ENCODE measurements at places on chromosomes 5 and 9.

DNA sequence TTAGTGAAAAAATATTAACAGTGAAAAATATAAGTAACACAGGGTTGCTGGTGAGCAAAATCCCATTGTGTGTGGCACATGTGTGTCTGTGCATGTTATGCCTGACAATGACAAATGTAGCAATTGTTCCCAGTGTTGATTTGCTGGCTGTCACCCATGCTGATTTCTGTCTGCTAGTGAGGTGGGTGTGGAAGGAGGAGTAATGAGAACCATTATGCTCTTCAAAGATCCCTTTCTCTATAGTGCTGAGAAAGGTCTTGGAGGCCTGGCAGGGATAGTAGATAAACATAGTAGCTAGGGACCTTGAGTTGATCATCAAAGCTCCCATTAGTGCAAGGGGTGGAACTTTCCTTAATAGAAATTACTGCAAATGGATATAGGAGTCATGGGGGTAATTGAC lies 152.5 kb upstream of the CLINT1 start:
- no peak for DNase-seq

DNA sequence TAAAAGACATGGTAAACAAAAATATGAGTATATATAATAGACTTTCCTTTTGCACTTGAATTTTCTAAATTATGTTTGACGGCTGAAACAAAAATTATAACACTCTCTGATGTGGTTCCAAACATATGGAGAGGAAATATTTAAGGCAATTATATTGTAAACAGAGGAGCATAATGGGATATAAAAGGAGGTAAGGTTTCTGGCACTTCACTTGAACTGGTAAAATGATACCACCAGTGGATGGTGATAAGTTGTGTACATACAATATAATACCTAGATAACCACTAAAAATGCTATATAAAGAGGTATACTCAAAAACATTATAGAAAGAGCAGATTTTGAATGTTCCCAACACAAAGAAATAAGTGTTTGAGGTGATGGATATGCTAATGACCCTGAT lies 192.9 kb upstream of the RAD23B start:
- no peak for DNase-seq

- DNase-seq, result peak; percentile 29
These were observed at the start of gene SUSD1 for GRCh38 chr9:112174965-112175795. SUSD1 (minus strand) TSS chr9:112175297; CDS start chr9:112175235, 62 bp downstream.

DNA sequence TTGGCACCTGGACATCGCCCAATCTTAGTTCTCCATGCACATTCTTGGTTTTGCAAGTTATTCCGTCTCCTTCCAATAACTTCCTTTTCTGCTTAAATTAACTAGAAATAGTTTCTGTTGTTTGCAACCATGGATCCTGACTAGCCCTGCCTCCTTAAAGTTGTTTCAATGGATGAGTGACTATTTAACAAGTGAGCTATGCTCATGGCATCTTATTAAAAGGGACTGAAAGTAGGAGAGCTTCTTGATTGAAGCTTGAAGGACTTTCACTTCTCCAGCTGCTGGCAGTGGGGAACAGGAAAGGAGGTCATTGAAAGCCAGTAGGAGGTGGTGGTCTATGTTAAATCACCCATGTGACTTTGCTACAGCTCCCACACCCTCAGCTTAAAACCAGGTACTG lies 466.8 kb downstream of the ARHGEF28 start:
- no peak for DNase-seq

- no peak for DNase-seq
These were observed 29.6 kb downstream of the GRIN3A start for GRCh38 chr9:101708855-101709254.

DNA sequence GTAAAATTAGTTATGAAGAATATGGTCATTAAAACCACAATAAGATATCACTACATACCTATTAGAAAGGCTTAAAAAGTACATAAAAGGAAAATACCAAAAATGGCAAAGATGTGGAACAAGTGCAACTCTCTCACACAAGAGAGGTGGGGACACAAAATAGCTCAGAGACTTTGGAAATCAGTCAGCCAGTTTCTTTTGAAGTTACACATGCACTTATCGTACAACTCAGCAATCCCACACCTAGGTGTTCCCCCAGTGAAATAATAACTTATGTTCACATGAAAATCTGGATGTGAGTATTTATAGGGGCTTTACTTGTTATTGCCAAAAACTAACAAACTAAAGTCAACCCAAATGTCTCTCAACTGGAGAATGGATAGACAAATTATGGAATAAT lies 9.8 kb upstream of the RICTOR start:
- DNase-seq, result no peak

DNA sequence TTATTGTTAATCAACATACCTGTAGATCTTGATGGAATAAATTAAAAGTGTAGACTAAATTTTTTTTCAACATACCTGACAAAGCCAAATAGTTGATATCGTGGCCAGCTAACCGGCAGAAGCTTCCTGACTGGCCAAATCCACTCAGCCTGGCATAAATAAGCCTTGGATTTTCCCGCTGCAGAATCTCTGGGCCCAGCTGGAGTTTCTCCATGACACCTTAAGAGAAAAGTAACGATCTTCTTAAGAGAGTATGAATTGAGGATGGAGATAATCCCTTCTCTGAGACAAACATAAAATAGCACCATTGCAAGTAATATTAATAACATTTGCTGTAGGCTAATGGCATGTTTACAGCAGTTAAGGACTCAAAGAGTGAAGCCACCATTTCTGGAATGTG lies 2.2 kb downstream of the AMACR start:
- DNase-seq, result no peak

GRCh38 chr9:86286278-86286677 lies 3.9 kb upstream of the ISCA1 start:
- DNase-seq, result no peak

GRCh38 chr9:93629920-93630319 lies 53.5 kb downstream of the PHF2 start:
- DNase-seq, result no peak

DNA sequence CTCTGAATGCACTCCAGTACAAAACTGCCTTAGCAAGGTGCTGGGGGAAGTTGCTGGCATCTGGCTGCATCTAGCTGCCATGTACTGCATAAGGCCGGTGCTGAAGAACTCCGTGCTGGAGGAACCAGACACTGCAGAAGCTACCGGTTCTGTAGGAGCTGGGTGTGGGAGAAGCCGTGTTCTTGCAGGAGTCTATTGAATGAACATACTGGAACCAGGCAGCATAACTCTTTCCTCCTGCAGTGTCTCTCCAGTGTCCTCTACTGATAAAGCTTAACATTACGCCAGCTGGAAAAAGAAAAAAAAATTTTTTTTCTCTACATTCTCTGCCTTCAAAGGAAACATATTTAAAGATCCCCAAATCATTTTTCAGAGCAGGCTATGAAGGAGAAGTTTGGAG lies 38.5 kb downstream of the VPS13A start:
- peak; percentile 31 for DNase-seq

DNA sequence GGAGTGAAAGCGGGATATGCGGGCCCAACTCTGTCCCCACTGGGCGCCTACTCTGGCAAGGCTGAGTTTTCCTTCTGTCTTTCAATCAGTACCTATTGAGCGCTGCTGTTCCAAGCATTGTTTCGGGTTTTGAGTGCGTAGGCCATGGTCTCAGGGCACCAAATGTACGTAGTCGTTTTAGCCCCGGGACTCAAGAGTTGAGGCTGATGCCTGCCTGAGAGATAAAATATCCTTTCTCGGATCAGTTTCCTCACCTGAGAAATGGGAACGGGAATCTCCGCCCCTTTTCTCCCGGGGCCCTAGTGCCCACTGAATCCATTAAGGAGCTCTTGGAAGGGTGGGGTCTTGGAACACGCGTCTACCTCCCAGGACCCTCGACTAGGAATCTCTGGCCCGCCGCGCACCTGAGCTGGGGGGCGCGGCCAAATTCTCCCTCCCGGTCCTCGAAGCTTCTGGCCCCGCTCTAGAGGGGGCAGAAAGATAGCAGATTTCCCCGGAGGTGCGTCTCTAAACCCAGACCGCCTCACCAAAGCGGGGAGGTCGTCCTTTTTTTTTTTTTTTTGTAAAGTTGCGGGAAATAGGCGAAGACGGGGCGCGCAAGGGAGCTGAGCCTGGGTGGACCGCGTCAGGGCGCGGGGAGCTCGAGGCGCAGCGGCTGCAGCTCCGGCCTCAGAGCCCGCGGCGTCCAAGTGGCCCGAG lies 494 bp upstream of the CXXC5 start:
- no peak for DNase-seq

- DNase-seq, result no peak
These were observed 10.6 kb upstream of the TMEM38B start for GRCh38 chr9:105683688-105684275.

DNA sequence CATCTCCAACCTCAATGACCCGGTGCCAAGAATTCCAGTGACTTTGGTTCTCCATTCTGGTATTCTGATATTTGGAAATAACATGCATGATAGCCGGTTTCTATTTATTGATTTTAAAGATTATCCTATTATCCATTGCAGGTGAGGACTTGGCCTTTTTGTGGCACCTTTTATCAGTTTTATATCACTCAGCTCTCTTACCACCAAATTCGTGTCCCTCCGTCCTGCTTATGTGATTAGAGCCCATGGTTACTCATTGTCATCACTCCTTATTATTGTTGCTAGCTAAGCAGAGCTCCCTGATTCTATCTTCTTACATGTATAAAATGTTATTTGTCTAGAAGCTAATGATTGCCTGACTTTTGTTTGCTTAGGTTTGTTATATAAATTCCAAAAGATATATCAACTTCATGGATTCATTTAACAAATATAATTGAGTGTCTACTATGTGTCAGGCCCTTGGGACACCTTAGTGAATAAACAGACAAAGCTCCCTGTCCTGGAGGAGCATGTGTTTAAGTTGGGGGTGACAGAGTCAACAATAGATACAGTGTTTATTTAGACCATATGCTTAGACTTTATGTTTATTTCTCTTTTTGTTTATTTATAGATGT lies 138.2 kb downstream of the ADAMTS16 start:
- DNase-seq, result no peak

- peak; percentile 32 for DNase-seq
These were observed 631.5 kb upstream of the TLE4 start for GRCh38 chr9:78940121-78940855.

DNA sequence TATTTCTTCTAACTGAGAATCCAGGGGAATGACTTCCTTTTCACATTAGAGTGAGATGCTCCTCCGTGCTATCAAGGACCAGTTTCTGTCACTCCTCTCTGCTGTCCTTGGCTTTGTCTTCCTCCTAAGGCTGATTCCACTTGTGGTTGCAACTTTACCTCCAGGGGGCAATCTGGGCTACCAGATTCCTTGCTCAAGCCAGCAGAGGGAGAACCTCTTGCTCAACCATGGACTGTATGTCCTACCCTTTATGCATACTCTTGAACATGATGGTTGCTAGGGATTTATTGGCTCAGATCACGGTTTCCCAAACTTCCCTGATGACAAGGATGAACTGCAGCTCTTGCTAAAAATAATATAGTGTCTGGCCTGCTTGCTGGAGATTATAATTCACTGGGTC lies 24.0 kb downstream of the NNT start:
- peak; percentile 66 for DNase-seq

GRCh38 chr9:113246928-113247327 lies 25.6 kb downstream of the SLC31A1 start:
- DNase-seq, result no peak

GRCh38 chr5:124954784-124955183 lies 208.3 kb upstream of the ZNF608 start:
- no peak for DNase-seq

- DNase-seq, result no peak
These were observed 2.7 kb downstream of the SHB start for GRCh38 chr9:38066197-38066913.

DNA sequence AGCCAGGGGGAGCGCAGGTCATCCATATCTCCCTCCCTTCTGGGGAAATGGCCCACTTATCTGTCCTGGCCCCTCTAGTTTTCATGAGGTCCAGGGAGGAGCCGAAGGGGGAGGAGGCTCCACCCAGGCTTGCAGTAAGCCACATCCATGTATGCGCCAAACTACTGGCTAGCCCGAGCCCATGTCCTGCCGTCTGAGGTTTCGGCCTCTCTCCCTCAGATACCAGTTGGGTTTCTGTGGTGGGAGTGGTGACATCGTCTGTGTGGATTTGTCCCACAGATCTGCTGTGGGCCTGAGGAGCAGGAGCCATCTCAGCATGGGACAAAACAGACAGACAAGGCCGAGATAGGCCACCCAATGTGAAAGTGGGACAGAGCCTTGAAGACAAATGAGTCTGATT lies 78.3 kb upstream of the ORM1 start:
- DNase-seq, result no peak

- DNase-seq, result no peak
These were observed 49.6 kb downstream of the EPB41L4B start for GRCh38 chr9:109270971-109271925.

DNA sequence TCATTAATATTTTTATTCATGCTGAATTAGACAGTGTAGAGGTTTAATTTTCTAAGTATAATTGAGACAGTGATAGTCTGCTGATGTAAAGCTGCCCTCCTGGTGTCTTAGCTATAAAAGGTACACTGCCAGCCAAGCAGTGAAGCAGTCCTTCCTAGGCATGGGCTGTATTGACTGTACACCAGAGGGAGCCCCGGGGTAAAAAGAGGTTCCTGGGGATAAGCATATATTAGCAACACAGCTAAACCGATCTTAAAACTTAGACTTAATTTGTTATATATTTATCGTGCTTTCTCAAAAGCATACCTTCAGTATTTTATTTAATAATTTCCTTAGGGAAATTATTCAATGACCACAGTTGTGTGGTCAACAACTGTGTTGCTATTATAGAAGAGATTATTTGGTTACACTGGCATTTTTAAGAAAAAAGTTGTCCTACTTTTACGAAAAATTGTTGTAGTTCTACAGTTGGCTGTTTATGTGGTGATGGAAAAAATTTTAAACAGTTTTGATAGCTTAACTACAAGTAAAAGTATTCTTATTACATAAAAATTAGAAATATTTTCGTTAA lies 68.8 kb downstream of the ELL2 start:
- peak; percentile 47 for DNase-seq

DNA sequence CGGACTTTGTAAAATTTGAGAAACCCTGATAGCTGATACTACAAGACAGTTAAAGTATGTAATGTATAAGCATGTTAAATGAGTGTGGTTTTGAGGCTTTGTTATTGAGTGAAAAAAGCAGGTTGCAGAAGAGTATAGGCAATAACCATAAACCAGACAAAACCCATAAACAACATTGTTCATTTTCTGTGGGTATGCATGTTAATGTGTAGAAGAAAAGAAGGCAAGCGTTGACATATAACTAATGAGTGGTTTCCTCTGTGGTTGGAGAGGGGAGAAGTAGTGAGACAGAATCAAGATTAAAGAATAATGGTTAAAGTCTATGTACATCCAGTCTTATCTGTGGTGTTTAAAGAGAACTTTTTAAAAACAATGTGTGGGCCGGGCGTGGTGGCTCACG lies 26.2 kb downstream of the RAD23B start:
- DNase-seq, result no peak

GRCh38 chr5:55860288-55860687 lies 9.1 kb downstream of the IL31RA start:
- no peak for DNase-seq

GRCh38 chr9:91820949-91821880 lies 128.8 kb downstream of the ROR2 start:
- no peak for DNase-seq

Measured in fibroblast of skin of back (primary cell).